Naive thymus-derived CD4-positive, alpha-beta T cell (primary cell): ENCODE measurements at places on chromosomes 3 and 15. TPM values are rescaled to one million over a fixed set of nuclear protein-coding genes. Genes with fewer than 3 reads are reported as not detected.

DNA sequence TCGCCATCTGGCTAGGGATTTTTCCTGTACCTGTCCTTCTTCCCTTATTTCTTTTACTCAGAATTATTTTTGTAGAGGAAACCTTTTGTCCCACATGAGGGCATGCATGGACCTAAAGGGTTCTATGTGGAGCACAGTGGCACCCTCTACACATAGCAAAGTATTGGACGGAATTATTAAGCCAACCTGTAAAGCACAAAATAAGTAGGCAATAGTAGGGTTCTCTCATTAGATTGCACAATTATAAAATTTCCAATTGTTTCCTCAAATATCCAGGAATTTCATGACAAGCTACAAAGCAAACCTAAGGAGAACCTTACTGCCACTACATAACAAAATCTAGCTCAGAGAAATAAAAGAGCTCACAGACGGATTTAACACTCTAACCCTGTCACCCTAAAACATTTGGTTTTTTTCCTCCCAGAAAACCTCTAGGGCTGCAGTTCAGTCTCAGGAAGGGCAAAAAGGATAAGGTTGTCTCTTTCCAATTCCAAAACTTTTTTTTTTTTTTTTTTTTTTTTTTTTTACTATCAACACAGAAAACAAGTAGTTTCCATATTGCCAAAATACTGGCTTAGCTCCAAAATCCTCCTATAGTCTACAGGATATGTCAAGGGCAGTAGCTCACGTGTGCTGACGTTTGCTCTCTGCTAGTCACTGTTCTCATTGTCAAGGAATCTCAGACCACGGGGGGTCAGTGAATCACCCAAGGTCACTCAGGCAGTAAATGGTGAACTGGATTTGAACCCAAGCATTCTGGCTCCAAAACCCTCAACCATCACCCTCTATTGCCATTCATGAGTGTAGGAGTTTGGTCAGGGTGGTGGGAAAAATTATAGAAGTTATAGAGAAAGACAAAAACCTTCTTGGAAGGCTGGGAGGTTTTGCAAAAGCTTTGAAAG lies 52.3 kb downstream of the NCEH1 start:
- no peaks in the 10 kb centered on the region for H3K27me3 ChIP-seq
- H3K4me3 ChIP-seq: no peak overlapping the region
- no peak for DNase-seq
- H3K4me1 ChIP-seq: no peaks in the 10 kb centered on the region
- H3K36me3 ChIP-seq: no peaks in the 10 kb centered on the region

DNA sequence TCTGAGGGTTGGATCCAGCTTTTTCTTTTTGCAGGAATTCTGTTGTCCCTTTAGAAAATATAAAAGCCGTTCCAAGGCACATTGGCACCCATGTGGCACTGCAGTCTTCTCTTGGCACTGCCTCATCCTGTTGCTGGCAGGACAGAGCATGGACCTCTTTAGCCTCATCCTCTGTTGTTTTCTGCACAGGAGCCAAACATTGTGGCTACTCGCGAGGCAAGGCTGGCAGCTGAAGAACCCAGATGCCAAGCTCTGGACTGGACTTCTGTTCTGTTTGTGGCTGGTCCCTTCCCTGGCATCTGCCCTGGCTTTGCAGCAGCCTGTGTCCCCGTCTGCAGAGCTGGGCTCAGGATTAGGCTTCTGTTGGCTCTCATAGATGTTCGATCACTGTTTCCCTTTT lies 224.7 kb upstream of the TBC1D5 start:
- H3K27me3 ChIP-seq: no peaks in the 10 kb centered on the region
- H3K27ac ChIP-seq: no peak overlapping the region
- H3K4me3 ChIP-seq: no peak overlapping the region
- H3K4me1 ChIP-seq: no peaks in the 10 kb centered on the region
- DNase-seq: no peak
- no peaks in the 10 kb centered on the region for H3K36me3 ChIP-seq

DNA sequence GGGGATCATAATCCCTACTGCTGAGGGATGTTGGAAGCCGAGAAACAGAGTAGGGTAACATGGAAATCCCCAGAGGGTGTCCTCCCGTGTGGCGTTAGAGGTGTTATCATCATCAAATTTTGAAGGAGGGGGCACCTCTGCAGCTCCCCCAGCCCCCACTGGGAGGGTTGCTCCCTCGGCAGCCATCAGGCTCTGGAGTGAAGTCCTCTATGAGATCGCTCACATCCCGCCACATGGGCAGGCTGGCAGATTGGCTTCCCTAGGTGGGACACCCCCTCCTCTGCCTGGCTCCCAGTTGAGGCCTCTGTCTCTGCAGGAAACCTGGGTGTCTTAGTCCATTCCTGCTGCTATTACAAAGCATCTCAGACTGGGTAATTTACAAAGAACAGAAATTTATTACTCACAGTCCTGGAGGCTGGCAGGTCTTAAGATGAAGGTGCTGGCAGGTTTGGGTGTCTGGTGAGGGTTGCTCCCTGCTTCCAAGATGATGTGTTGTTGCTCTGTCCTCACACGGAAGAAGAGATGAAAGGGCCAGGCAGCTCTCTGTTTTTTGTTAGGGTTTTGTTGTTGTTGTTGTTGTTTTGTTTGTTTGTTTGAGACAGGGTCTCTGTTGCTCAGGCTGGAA lies 120.5 kb downstream of the NUP210 start:
- H3K4me1 ChIP-seq: no peaks in the 10 kb centered on the region
- no peak for DNase-seq
- H3K4me3 ChIP-seq: no peak overlapping the region
- no peaks in the 10 kb centered on the region for H3K36me3 ChIP-seq

GRCh38 chr3:69313251-69313650 lies 72.6 kb downstream of the FRMD4B start:
- no peaks in the 10 kb centered on the region for H3K36me3 ChIP-seq
- no peak overlapping the region for H3K27ac ChIP-seq
- H3K4me1 ChIP-seq: no peaks in the 10 kb centered on the region
- no peaks in the 10 kb centered on the region for H3K27me3 ChIP-seq
- no peak overlapping the region for H3K4me3 ChIP-seq
- DNase-seq: no peak

ZNF717 gene
- 9.4 TPM for total RNA-seq

DNA sequence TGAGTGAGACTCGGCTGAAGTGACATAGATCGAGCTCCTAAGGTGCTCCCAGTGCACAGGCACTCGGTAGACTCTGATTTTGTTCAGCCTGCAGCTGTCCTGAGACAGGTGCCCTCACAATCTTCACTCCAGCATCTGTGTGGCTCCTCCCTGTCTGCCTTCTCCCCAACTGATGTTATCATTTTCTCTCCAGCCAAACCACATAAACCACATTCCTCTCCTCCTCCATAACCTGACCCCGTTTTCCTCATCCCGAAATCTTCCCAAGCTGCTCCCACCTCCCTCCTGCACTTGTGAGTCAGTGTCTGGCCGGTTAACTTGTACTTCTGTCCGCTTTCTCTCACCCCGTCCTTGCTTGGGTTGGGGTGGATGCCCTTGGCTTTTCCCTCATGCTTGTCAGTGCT lies 93.3 kb upstream of the HACD2 start:
- H3K4me3 ChIP-seq: no peak overlapping the region
- no peaks in the 10 kb centered on the region for H3K27me3 ChIP-seq
- no peaks in the 10 kb centered on the region for H3K36me3 ChIP-seq
- DNase-seq: no peak
- no peak overlapping the region for H3K27ac ChIP-seq
- H3K4me1 ChIP-seq: no peaks in the 10 kb centered on the region

TNFAIP8L3 gene
- not detected for total RNA-seq

GRCh38 chr3:33883538-33883950 lies 85.1 kb downstream of the PDCD6IP start:
- H3K4me1 ChIP-seq: no peaks in the 10 kb centered on the region
- H3K27ac ChIP-seq: no peak overlapping the region
- H3K27me3 ChIP-seq: no peaks in the 10 kb centered on the region
- H3K4me3 ChIP-seq: no peak overlapping the region
- no peaks in the 10 kb centered on the region for H3K36me3 ChIP-seq

DNA sequence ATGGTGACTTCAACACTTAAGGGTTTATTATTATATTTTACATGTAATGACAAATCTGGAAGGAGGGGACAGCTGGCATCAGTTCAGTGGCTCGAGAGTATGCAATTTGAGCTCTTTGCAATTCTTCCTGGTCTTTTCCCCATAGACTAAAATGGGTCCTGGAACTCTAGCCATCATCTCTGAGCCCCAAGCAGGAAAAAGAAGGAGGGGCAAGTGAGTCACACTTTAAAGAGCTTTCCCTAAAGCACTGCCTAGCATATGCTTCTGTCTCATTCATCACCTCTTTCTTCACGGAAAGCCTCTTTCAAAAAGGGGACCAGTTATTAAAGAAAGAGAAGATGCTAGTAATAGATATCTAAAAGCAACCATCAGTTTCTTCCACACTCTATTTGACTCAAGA lies 466.3 kb downstream of the ZIC1 start:
- no peaks in the 10 kb centered on the region for H3K27me3 ChIP-seq
- no peaks in the 10 kb centered on the region for H3K36me3 ChIP-seq
- DNase-seq: no peak

- no peak overlapping the region for H3K4me3 ChIP-seq
- H3K4me1 ChIP-seq: no peaks in the 10 kb centered on the region
- no peak for DNase-seq
- no peaks in the 10 kb centered on the region for H3K36me3 ChIP-seq
- H3K27ac ChIP-seq: no peak overlapping the region
These were observed 222.0 kb upstream of the GAP43 start for GRCh38 chr3:115401298-115401697.

- no peaks in the 10 kb centered on the region for H3K36me3 ChIP-seq
- no peak overlapping the region for H3K27ac ChIP-seq
- no peak for DNase-seq
These were observed 170.4 kb upstream of the TMC3 start for GRCh38 chr15:81544385-81544784.

KBTBD13 gene
- not detected for total RNA-seq

DNA sequence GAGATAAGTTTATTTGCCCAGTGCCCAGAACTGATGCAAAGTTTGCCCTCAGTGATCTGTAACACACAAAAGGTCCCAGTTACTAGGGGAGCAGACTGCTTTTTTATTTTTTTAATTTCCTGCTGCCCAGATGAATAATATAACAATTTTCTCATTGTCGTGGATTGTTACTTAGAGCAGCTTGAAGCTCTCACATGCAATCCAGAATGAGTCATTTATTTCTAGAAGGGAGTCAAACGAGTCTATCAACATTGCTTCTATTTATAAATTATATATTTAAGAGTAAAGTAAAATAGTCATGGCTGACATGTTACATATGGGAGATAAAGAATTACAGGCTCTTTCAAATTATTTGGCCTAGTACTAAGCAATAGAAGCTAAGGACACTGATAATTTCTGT lies 41.3 kb downstream of the MEIS2 start:
- DNase-seq: no peak
- H3K4me1 ChIP-seq: no peaks in the 10 kb centered on the region
- no peaks in the 10 kb centered on the region for H3K36me3 ChIP-seq
- H3K4me3 ChIP-seq: no peak overlapping the region
- H3K27ac ChIP-seq: no peak overlapping the region

GRCh38 chr3:195909644-195910498 lies 1.5 kb upstream of the TNK2 start:
- DNase-seq: peak; percentile 88

GRCh38 chr3:52682016-52682415 lies 3.7 kb downstream of the PBRM1 start:
- no peak for DNase-seq
- H3K27ac ChIP-seq: no peak overlapping the region
- no peaks in the 10 kb centered on the region for H3K27me3 ChIP-seq
- H3K4me3 ChIP-seq: no peak overlapping the region
- H3K4me1 ChIP-seq: peaks cover 18% of the 10 kb centered on the region

GRCh38 chr3:110015231-110015963 lies 678.1 kb upstream of the DPPA4 start:
- peaks cover 2% of the 10 kb centered on the region for H3K4me1 ChIP-seq
- DNase-seq: no peak
- H3K27ac ChIP-seq: no peak overlapping the region
- no peaks in the 10 kb centered on the region for H3K27me3 ChIP-seq
- no peaks in the 10 kb centered on the region for H3K36me3 ChIP-seq
- no peak overlapping the region for H3K4me3 ChIP-seq

DNA sequence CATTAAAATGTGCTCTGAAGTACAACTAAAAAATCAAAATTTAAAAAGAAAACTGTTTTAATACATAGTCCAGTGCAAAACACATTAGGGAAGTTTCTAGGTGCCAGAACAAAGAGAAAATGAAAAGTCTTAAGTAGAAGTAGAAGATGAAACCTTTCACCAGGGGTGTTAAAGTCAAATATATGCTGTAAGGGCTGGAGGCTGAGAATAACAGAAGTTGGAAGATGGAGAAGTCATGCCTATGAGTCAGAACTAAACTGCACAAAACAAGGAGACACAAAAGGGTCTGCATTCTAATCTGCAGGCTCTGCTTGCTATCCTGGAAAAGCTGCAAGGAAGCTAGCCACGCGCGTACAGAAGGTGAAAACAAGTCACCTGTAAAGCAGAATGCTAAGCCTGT lies 48.7 kb upstream of the CPB1 start:
- no peaks in the 10 kb centered on the region for H3K4me1 ChIP-seq
- no peaks in the 10 kb centered on the region for H3K27me3 ChIP-seq
- H3K27ac ChIP-seq: no peak overlapping the region
- no peaks in the 10 kb centered on the region for H3K36me3 ChIP-seq
- H3K4me3 ChIP-seq: no peak overlapping the region

ZIC1 gene
- not detected for total RNA-seq

GRCh38 chr3:171295484-171296373 lies 164.5 kb downstream of the TNIK start:
- H3K4me3 ChIP-seq: no peak overlapping the region
- peaks cover 19% of the 10 kb centered on the region for H3K4me1 ChIP-seq
- no peak for DNase-seq

DNA sequence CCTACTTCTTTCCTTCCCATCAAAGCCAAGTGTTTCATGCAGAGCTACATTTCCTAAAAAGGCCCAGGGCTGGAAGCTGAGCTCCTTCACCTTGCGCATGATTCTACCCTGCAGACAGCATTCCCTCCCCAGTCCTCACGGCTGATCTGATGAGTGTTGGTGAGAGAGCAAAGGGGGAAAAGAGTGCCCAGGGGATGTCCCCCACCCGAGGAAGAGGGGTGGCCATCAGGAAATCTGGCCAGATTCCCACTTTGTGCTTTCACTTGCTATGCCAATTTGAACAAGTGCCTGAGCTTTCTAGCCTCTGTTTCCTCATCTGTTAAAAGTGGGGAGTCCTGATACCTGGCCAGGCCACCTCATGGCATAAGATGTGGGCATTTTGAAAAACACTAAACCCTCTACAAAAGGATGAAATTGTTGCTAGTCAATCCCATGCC lies 231.0 kb upstream of the TLE3 start:
- no peak overlapping the region for H3K27ac ChIP-seq
- no peaks in the 10 kb centered on the region for H3K36me3 ChIP-seq
- no peak for DNase-seq
- no peaks in the 10 kb centered on the region for H3K27me3 ChIP-seq
- no peak overlapping the region for H3K4me3 ChIP-seq

- H3K4me1 ChIP-seq: peaks cover 51% of the 10 kb centered on the region
- no peak for DNase-seq
- H3K4me3 ChIP-seq: no peak overlapping the region
- no peaks in the 10 kb centered on the region for H3K36me3 ChIP-seq
- no peaks in the 10 kb centered on the region for H3K27me3 ChIP-seq
These were observed 13.8 kb downstream of the TATDN2 start for GRCh38 chr3:10262027-10262426.

GOLGA8N gene
- 9.8 TPM for total RNA-seq

- H3K27ac ChIP-seq: no peak overlapping the region
- H3K27me3 ChIP-seq: no peaks in the 10 kb centered on the region
- no peak for DNase-seq
- no peaks in the 10 kb centered on the region for H3K36me3 ChIP-seq
- no peak overlapping the region for H3K4me3 ChIP-seq
These were observed 219.9 kb downstream of the NFKBIZ start for GRCh38 chr3:102069211-102069662.

- peak overlapping the region; percentile 68 for H3K4me3 ChIP-seq
- H3K4me1 ChIP-seq: peaks cover 58% of the 10 kb centered on the region
- H3K27me3 ChIP-seq: no peaks in the 10 kb centered on the region
- no peaks in the 10 kb centered on the region for H3K36me3 ChIP-seq
These were observed 9.5 kb upstream of the TRIM69 start for GRCh38 chr15:44726568-44727484.

GOLGA8T gene
- total RNA-seq: 0.63 TPM in 1 of 2 replicates, not detected in the other
